ENCODE measurements at places on chromosomes 11 and 22. TPM values are rescaled to one million over a fixed set of nuclear protein-coding genes. Genes with fewer than 3 reads are reported as not detected.

- no peak overlapping the region for H3K27ac ChIP-seq
- DNase-seq: no peak
- peaks cover 26% of the 10 kb centered on the region for H3K4me1 ChIP-seq
- no peaks in the 10 kb centered on the region for H3K36me3 ChIP-seq
- no peak overlapping the region for H3K4me3 ChIP-seq
- H3K27me3 ChIP-seq: no peaks in the 10 kb centered on the region
Measured at GRCh38 chr11:76656050-76656531, 14.5 kb downstream of the LRRC32 start.

GRCh38 chr11:122559734-122560382 lies 95.7 kb upstream of the UBASH3B start:
- DNase-seq: no peak
- no peaks in the 10 kb centered on the region for H3K27me3 ChIP-seq
- H3K27ac ChIP-seq: no peak overlapping the region
- no peaks in the 10 kb centered on the region for H3K4me1 ChIP-seq
- no peak overlapping the region for H3K4me3 ChIP-seq

- H3K27me3 ChIP-seq: no peaks in the 10 kb centered on the region
- peaks cover 93% of the 10 kb centered on the region for H3K36me3 ChIP-seq
- peaks cover 3% of the 10 kb centered on the region for H3K4me1 ChIP-seq
- H3K4me3 ChIP-seq: no peak overlapping the region
- H3K27ac ChIP-seq: no peak overlapping the region
Measured at GRCh38 chr11:62130283-62131169, 6.7 kb downstream of the INCENP start.

Gene SLC16A8
- total RNA-seq: not detected

DNA sequence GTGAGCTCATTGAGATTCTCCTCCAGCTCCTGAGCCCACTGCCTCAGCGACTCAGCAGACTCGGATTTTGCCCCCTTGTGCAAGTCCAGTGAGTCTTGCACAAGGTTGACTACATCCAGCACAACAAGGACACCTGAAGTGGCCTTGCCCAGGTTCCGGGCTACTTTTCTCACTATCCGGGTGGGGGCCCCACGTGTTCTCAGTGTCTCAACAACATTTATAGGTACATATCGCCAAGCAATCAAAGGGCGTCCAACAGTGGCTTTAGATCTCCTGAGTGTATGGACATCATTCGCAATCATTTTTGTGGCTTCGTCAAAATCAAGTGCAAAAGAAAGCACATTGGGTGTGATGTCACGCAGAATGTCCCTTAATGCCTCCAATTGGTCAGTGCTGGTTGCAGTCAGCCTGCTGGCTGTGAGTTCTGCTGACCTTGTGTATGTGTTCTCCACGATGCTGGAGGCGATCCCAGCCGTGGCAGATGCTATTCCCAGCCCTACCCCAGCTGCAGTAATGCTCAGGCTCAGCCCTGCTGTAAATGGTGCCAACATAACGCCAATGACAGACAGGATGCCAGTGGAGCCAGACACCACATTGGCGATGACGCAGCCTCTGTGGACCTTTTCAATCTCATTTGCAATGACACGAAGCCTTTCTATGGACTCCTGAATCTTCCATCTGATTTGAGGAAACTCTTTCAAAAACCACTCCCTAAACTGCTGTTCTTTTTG lies 10.3 kb downstream of the APOL4 start:
- no peak overlapping the region for H3K4me3 ChIP-seq
- no peaks in the 10 kb centered on the region for H3K36me3 ChIP-seq
- peaks cover 11% of the 10 kb centered on the region for H3K4me1 ChIP-seq
- H3K27me3 ChIP-seq: no peaks in the 10 kb centered on the region

- no peaks in the 10 kb centered on the region for H3K4me1 ChIP-seq
- DNase-seq: no peak
- H3K27me3 ChIP-seq: no peaks in the 10 kb centered on the region
Measured at GRCh38 chr11:117410238-117410637, 82.6 kb downstream of the CEP164 start.

DNA sequence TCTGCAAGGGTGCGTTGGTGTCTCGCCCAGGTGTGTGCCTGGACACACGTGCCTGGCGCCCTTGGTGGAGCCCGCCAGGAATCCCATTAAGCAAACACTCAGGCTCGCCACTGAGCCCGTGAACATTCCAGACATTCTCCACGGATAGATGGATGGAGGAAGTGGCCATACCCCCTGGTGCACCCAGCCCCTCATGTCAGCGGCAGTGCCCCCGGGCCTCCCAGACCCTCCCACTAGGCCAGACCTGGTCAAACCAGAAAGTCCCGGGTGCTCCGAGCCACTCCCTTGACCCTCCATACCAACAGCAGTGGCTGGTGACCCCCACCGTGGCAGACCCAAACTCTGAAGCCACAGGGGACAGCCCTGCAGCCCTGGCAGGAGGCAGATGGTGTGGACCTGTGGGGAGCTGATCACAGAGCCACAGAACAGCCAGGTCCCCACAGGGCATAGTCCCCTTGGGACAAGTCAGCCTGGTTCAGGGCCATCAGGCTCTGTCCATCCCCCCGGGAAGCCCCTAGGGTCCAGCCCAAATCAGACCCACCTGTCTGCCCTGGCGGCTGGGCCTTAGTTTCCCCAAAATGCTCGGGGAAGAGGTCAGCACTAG lies 1.9 kb downstream of the EPS8L2 start:
- H3K27me3 ChIP-seq: no peaks in the 10 kb centered on the region
- no peak for DNase-seq
- no peak overlapping the region for H3K4me3 ChIP-seq
- no peaks in the 10 kb centered on the region for H3K4me1 ChIP-seq
- H3K36me3 ChIP-seq: no peaks in the 10 kb centered on the region
- no peak overlapping the region for H3K27ac ChIP-seq

- no peaks in the 10 kb centered on the region for H3K4me1 ChIP-seq
- H3K27me3 ChIP-seq: no peaks in the 10 kb centered on the region
- H3K36me3 ChIP-seq: no peaks in the 10 kb centered on the region
- H3K4me3 ChIP-seq: no peak overlapping the region
Measured at GRCh38 chr11:131692151-131692550, 321.7 kb downstream of the NTM start.

GRCh38 chr11:64713016-64713707 lies 9.8 kb downstream of the NRXN2 start:
- H3K36me3 ChIP-seq: peaks cover 4% of the 10 kb centered on the region
- H3K27me3 ChIP-seq: peaks cover 97% of the 10 kb centered on the region
- H3K4me1 ChIP-seq: peaks cover 15% of the 10 kb centered on the region
- no peak overlapping the region for H3K27ac ChIP-seq
